Spinal cord (tissue), 10 donors: ENCODE measurements at places on chromosomes 2 and 18. TPM values are rescaled to one million over a fixed set of nuclear protein-coding genes. Genes with fewer than 3 reads are reported as not detected.

- no peak overlapping the region for H3K27ac ChIP-seq
- no peak for DNase-seq
- no peaks in the 10 kb centered on the region for H3K36me3 ChIP-seq
- no peaks in the 10 kb centered on the region for H3K27me3 ChIP-seq
- H3K4me1 ChIP-seq, result no peaks in the 10 kb centered on the region
- no peak overlapping the region for H3K4me3 ChIP-seq
These were observed 26.9 kb upstream of the CCBE1 start for GRCh38 chr18:59724103-59724502.

The TFPI gene
- 94.6 TPM for total RNA-seq

GRCh38 chr2:33130054-33130447, 183.3 kb downstream of the LTBP1 start:
- no peak overlapping the region for H3K27ac ChIP-seq
- H3K4me3 ChIP-seq, result no peak overlapping the region
- peaks cover 8% of the 10 kb centered on the region for H3K4me1 ChIP-seq

DNA sequence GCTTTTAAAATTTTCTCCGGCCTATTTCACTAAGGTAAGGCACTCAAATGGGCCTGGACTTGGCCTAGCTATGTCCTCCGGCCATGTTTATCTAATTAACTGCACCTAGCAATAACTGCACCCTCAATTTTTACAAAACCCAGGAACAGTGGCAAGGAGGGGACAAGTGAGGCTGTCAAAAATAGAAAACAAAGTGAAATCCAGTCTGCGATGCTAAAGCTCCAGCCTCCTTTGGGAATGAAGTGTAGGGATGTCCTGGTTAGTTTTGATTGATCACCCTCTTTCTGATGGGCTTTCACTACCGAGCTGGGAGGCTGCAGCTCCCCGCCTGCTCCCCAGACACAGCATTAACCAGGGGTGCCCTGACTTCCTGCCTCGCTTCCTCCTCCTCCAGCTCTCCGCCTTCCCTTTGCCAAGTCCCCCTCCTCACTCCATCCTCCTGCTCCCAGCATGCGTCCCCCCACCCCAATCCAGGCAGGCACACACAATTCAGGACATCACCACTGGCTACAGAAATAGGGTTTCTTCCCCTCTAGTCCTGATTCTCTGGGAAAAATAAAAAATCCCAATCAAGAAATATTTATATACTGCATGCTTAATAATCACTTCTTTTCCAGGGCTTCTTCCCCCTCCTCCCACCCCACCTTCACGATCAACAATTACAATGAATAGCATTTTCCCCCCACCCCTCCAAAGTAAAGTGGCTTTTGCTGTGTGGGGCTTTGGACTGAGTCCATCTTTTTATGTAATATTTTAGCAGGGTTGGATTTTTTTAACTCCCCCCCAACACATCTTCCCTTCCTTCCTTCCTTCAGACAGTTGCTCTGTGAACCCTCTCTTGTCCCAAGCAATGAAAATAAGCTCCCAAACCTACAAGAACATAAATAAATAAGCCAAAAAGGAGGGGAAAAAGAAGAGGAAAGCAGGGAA, 3.3 kb upstream of the POU3F3 start:
- H3K4me3 ChIP-seq, result peak overlapping the region; percentile 69
- peaks cover 25% of the 10 kb centered on the region for H3K4me1 ChIP-seq
- DNase-seq, result no peak
- peaks cover 3% of the 10 kb centered on the region for H3K36me3 ChIP-seq
- peak overlapping the region; percentile 95 for H3K27ac ChIP-seq

DNA sequence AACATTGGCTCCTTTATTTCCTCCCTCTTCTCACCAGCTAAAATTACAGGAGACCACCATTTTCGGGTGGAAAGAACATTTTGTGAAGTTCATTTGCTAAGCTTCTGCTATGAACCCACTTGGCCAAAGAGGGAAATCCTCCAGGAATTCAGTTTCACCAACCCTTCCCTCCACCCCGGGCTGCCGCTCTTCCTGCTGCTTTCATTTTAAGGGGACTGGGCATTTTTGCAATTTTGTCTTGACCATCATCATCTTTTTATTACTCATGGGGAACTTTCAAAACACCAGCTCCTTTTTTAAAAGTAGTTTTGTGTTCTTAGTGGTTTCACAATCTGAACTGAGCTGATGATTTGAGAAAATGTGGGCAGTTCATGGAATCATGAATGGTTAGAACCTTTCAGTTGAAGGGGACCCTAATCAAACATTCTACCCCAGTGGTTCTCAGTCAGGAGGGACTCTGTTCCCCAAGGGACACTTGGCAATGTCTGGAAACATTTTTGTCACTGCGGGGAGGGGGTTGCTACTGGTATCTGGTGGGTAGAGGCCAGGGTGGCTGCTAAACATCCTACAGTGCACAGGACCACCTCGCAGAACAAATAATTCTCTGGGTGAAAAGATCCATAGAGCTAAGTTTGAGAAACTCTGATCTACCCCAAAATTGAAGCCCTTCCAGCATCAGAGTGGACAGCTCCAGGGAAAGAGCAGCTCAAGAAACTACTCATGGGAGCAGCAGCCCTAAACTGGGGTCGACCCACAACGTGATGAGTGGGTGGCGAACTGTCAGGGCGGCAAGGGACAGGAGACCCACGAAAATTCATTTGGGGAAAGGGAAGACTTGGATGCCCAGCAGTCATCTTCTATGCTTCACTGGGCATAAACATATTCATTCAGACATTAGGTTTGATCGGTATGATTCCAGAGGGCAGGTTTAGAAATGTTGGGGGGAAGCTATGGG, 92.9 kb downstream of the ACKR3 start:
- H3K4me1 ChIP-seq, result peaks cover 11% of the 10 kb centered on the region
- DNase-seq, result no peak
- H3K27ac ChIP-seq, result no peak overlapping the region

DNA sequence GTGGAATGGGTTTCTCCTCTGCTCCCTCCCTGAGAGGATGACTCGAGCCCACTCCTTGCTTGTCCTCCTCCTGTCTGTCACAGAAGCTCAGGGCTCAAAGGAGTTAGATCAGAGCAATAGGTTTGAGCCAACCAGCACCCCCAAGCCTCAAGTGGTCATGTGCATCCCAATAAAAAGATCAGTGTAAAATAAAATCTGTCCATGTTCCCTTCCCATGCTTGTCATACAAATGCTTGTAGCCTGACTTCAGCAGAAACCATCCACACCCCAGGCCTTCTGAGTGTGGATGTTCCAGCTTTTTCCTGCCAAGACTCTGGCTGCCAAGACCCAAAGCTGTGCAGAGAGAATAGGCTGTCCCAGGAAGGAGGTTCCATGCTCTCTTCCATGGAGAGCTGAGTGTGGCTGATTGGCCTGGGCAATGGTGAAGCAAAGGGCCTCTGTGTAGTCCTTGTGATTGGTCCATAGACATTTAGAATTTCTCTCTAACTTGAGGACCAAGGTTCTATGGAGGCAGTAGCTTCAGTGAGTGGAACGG, 67.4 kb downstream of the GYPC start:
- peaks cover 5% of the 10 kb centered on the region for H3K4me1 ChIP-seq
- no peak overlapping the region for H3K4me3 ChIP-seq
- no peak for DNase-seq
- no peaks in the 10 kb centered on the region for H3K36me3 ChIP-seq
- H3K27me3 ChIP-seq, result no peaks in the 10 kb centered on the region
- H3K27ac ChIP-seq, result no peak overlapping the region

The SCYGR4 gene
- not detected for total RNA-seq

- no peaks in the 10 kb centered on the region for H3K27me3 ChIP-seq
- H3K27ac ChIP-seq, result no peak overlapping the region
- H3K4me1 ChIP-seq, result no peaks in the 10 kb centered on the region
- DNase-seq, result no peak
These were observed 8.2 kb upstream of the SLC39A10 start for GRCh38 chr2:195648787-195649186.

The ANKRD30B gene
- total RNA-seq, result 0.20 TPM

The HYCC2 gene
- 49.0 TPM for total RNA-seq

The ANKRD62 gene
- 0.10 TPM for total RNA-seq

DNA sequence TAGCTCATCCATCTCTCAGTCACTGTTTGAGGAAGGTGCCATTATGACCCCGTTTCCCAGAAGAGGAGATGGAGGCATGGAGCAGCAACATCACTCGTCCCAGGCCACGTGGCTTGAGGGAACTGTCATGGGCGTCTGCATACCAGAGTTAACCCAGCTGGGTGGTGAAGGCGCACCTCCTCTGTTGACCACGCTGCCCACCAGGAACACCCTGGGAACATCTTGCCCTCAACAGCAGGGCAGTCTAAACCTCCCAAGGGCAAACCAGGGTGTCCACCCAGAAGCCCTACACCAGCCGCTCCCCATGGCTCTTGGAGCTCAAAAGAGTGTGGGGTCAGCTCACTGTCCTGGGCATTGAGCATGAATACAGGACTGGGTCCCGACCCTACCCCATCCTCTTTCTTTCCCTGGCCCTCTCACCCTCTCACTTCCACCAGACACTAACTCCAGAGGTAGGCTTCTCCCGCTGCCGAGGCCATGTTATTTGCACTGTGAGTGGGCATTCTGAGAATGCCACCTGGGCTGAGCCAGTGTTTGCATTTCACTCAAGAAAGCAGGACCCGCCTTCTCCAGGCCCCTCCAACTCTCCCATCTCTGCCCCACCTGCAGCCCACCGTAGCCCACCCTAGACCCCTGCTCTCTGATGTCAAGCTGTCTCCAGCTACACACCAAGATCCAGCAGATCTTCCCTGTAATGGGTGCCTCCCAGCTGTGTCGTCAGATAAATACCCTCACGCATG, 259.6 kb downstream of the HDAC4 start:
- no peaks in the 10 kb centered on the region for H3K27me3 ChIP-seq
- H3K4me3 ChIP-seq, result no peak overlapping the region
- peaks cover 30% of the 10 kb centered on the region for H3K4me1 ChIP-seq
- peaks cover 78% of the 10 kb centered on the region for H3K36me3 ChIP-seq
- no peak overlapping the region for H3K27ac ChIP-seq
- no peak for DNase-seq

The RAB12 gene
- total RNA-seq, result 44.9 TPM

The IL37 gene
- 0.28 TPM for total RNA-seq

DNA sequence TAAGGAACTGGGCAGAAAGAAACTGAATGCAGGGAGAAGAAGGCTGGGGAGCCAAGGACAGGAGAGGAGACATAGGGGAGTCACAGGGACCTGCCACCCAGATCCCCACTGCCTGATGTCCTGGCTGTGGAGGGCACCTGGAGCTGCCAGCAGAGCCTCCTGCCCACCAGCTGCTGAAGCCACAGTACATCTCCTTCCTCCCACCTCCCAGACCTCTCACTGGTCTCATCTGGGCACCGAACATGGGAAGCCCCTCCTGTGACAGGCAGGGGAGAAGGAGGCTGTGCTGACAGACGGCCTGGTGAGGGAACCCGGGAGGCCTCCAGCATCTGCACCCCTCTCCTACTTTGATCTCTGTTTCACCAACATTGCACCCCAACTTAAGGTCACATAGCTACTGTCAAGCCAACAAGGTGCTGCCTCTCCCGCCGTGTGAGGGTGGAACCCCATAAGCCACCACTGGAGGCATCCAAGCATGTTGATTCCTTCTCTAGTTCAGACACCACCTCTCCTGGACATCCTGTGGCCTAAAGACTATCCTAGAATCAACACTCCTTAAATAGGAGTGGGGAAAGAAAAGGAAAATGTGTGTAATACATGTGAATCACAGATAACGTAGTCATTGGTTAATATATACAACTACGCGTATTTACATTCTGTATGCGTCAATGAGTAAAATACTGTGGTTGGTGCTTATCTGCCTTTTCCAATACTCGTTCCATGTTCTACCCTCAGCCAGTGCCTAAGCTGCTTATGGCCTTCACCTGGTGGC, 3.5 kb upstream of the RNPEPL1 start:
- H3K4me3 ChIP-seq, result no peak overlapping the region
- peaks cover 19% of the 10 kb centered on the region for H3K36me3 ChIP-seq
- no peak for DNase-seq
- H3K27me3 ChIP-seq, result no peaks in the 10 kb centered on the region
- H3K4me1 ChIP-seq, result peaks cover 41% of the 10 kb centered on the region

DNA sequence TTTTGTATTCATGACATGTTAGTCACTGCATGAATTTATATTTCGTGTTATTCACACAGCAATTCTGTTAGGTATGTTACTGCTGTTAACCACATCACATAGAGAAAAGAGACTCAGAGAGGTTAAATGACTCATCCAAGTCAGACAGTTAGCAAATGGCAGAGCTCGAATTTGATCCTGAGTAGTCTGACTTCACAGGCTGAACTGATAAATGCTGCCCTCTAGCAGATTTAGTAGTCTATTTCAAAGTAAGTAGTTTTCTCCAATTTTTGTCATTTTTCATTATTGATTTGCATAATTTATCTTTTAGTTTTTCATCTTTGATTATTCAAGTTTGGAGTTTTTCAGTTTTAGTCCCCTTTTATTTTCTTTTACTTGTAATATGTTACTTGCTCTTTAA, 58.3 kb downstream of the WDR7 start:
- peak; percentile 2 for DNase-seq
- no peak overlapping the region for H3K4me3 ChIP-seq
- no peaks in the 10 kb centered on the region for H3K4me1 ChIP-seq
- no peaks in the 10 kb centered on the region for H3K36me3 ChIP-seq

DNA sequence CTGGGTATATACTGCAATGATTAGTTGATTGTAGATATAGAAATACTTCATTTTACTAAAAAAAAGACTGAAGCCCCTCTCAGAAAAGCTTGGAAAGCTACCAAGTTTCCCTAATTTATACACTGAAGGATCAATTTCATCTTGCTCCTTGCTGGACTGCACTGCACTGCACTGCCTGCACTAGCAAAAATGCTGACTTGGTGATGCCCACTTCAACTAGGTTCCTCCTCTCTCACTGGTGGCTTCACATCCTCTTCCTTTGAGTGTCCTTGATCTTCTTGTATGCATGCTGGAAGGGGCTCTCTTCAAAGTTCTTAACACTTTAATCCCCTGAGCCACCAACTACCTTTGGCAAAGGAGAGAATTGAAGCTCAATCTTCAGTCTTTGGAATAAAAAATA, 31.7 kb upstream of the ITPRID2 start:
- H3K27me3 ChIP-seq, result no peaks in the 10 kb centered on the region
- H3K4me1 ChIP-seq, result no peaks in the 10 kb centered on the region
- H3K4me3 ChIP-seq, result no peak overlapping the region
- no peak for DNase-seq

DNA sequence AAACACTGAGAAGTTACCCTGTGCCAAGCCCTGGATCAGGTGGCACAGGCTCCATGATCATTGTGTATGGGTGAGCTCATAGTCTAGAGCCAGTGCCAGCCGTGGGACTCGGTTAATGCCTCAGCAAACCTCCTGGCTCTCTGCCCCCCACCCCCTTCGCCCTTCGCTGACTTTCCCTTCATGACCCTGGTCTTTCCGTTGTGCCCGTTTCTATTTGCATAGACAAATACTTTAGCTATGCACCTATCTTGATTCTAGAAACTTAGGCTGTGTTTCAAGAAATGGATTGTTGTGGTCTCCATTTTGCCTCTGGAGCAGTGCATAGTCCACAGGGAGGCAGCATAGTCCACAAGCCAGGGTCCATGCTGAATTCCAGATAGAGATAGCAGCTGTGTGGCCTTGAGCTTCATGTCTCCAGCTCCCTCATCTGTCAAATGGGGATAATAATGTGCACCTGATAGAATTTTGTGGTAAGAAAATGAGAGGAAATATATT, 44.8 kb upstream of the KDM3A start:
- no peaks in the 10 kb centered on the region for H3K4me1 ChIP-seq
- peak; percentile 11 for DNase-seq
- H3K36me3 ChIP-seq, result no peaks in the 10 kb centered on the region
- H3K27ac ChIP-seq, result no peak overlapping the region
